ENCODE measurements at places on chromosomes 4 and X.

DNA sequence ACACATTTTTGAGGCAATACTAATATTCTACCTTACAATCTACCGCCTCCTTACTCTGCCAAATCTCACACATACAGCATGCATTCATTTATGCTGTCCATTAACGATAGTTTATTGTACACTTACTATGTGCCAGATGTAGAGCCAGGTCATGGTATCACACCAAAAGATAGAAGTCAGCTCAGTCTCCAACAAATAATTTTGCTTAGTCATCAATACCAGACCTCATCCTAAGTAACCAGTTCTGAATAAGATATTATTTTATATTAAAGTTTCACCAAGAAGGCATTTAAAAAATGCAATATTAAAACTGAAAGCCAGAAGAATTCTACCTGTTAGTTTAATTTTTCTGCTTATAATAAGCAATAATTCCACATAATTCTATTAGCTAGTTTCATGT, 60.6 kb upstream of the TTC29 start:
- DNase-seq, result no peak

- DNase-seq, result no peak
Observed at GRCh38 chr4:70877556-70877955, 24.6 kb upstream of the MOB1B start.

- no peak for DNase-seq
Observed at GRCh38 chr4:71635139-71635748, 148.6 kb downstream of the GC start.

DNA sequence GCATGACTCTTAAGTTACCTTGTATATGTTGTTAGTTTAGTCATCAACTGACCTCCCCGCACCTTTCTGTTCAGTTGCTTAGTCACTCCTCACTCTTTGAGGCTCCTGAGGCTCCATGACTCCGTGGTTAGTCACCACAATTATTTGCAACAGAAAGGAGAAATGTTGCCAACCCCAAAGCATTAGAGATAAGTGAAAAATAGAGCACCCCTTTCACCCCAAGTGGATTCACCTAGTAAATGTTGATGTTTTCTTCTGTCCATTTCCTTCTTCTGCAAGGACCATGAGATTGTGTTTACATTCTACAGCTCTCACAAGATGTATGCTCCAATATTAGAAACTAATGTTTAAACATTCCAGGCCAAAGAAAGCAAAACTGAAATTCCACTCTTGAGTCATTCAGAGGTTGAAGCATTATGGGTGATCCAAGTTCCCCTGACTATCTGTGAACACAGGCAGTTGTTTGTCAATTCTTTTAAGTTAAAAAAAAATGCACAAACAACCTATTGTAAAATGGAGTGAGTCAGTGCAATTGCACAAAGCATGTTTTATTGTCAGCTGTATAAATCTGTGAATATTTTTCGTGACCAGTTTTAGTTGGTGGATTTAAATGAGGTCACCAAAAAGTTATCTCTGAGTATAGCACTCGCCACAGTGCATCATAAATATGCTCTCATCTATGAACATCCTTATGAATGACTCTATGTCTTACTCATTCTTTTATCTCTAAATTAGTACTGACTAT, 552.4 kb upstream of the MAGEB2 start:
- DNase-seq, result peak; percentile 83

- DNase-seq, result no peak
Observed at GRCh38 chr4:137467537-137467936, 64.8 kb downstream of the PCDH18 start.

GRCh38 chr4:82610041-82610440, 48.3 kb upstream of the TMEM150C start:
- no peak for DNase-seq

DNA sequence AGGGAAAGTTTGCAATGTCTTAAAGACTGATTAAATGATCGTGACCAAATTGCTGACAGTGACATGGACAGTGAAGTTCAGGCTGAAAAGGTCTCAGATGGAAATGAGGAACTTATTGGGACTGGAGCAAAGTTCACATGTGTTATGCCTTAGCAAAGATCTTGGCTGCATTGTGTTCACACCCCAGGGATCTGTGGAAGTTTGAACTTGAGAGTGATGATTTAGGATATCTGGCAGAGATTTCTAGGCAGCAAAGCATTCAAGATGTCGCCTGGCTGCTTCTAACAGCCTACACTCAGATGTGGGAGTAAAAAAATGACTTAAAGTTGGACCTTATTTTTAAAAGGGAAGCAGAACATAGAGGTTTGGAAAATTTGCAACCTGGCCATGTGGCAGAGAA, 21.4 kb downstream of the SCARB2 start:
- no peak for DNase-seq

DNA sequence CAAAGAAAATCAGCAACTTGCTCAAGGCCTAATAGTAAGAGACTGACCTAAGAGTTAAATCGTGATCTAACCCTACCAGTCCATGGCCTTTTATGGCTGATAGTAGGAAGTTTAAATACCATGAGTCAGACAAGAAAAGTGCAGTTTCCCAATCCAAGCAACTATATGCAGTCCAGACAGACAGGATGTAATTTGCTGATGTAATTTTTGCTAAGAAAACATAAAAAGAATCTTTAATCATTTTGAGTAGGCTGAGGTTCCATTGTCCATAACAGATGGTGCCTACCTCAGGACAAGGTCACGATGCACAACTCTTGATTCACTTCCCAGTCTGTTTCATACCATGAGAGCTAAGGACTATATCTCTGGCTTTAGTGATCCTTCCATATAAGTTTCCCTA, 317.5 kb upstream of the GRIA3 start:
- DNase-seq, result peak; percentile 5

DNA sequence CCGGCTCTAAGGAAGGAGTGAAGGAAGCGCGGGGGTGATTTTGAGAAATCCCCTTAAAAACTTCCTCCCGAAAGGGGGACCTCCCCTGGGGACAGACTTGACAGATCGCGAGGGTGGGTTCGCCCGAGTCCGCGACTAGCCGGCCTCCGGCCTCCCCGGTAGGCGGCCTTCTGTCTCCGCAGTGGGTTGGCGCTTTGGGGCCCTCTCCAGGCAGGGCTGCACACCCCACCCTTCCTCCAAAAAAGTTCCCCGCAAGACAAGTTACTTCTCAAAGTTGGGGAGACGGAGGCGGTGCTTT, 24.8 kb downstream of the HOPX start:
- DNase-seq, result no peak

GRCh38 chr4:79174490-79175252, 151.2 kb downstream of the NAA11 start:
- no peak for DNase-seq

DNA sequence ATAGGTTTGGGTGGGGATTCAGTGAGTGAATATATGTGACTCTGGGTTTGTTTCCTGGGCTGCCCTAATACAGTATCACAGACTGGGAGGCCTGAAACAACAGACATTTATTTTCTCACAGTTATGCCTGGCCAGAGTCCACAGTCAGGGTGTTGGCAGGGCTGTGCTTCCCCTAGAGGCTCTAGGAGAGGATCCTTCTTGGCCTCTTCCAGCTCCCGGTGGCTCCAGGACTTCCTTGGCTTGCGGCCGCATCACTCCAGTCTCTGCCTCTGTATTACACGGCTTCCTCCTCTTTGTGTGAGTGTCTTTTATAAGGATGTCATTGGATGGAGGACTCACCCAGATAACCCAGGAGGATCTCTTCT, 5.2 kb upstream of the JAKMIP1 start:
- DNase-seq, result no peak

GRCh38 chrX:155864655-155865054, 16.5 kb upstream of the VAMP7 start:
- no peak for DNase-seq

GRCh38 chr4:22369901-22370562, 145.8 kb downstream of the ADGRA3 start:
- DNase-seq, result no peak

DNA sequence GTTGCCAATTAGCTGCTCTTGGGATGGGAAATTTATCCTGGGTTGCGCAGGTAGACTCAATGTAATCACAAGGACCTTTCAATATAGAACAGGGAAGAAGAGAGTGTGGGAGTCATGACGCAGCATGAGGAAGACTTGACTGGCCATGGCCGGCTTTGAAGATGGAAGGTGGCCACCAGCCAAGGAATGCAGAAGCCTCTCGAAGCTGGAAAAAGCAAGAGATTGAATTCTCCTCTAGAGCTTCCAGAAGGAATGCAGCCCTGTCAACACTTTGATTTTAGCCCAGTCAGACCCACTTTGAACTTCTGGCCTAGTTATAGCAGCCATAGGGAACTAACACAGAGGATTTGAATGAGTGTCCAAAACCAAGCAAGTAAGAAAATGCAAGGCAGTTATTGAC, 14.7 kb upstream of the SH3KBP1 start:
- DNase-seq, result no peak

DNA sequence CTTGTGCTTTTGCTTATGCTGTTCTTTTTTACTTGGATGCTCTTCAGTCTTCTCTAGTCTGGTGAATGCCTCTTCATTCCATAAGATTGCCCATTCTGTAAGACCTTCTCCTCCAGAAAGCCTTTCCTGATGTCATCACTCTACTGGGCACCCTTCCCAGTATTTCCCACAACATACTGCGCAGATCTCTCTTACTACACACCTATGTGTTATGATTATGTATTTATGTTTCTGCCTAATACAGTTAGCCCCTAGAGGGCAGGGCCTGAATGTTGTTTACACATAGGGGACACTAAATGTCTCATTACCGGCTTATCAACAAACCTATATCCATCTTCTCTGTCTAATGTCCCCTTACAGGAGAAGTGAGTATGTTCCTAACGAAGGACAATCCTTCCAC, 21.1 kb downstream of the AIFM1 start:
- DNase-seq, result no peak

DNA sequence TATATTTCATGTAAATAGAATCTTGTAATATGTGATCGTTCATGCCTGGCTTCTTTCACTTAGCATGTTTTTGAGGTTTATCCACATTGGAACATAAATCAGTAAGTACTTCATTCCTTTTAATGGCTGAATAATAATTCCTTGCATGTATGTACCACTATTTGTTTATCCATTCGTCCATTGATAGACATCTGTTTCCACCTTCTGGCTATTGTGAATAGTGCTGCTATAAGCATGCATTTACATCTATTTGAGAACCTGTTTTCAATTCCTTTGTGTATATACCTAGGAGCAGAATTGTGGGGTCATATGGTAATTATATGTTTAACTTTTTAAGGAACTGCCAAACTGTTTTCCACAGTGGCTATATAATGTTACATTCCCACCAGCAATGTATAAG, 356.7 kb upstream of the DIPK2B start:
- no peak for DNase-seq

DNA sequence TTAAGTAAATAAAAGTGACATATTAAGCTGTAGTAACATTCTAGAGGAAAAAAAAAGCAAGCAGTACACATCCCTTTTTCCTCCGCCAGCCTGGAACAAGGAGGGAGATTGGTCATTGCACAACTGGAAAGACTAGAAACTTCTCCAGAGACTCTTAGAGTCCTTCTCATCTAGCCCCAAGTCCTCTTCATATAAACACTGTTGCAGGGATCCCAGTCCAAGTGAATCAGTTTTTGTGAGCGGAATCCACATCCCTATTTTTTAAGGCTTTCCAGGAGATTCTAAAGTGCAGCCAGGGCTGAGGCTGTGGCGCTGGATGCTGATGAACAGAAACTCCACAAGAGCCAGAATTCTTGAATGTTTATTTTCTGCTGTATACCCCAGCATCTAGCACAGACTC, 23.8 kb downstream of the REELD1 start:
- no peak for DNase-seq

- DNase-seq, result peak; percentile 8
Observed at GRCh38 chr4:180296036-180296599, 1947.1 kb upstream of the TENM3 start.

GRCh38 chrX:111119341-111119740, 23.4 kb downstream of the PAK3 start:
- DNase-seq, result peak; percentile 48

- no peak for DNase-seq
Observed at GRCh38 chr4:68987007-68987406, 35.4 kb upstream of the UGT2A3 start.

- no peak for DNase-seq
Observed at GRCh38 chr4:102522031-102522440, 20.9 kb downstream of the NFKB1 start.

GRCh38 chr4:173057442-173057841, 111.2 kb upstream of the GALNT7 start:
- peak; percentile 71 for DNase-seq

DNA sequence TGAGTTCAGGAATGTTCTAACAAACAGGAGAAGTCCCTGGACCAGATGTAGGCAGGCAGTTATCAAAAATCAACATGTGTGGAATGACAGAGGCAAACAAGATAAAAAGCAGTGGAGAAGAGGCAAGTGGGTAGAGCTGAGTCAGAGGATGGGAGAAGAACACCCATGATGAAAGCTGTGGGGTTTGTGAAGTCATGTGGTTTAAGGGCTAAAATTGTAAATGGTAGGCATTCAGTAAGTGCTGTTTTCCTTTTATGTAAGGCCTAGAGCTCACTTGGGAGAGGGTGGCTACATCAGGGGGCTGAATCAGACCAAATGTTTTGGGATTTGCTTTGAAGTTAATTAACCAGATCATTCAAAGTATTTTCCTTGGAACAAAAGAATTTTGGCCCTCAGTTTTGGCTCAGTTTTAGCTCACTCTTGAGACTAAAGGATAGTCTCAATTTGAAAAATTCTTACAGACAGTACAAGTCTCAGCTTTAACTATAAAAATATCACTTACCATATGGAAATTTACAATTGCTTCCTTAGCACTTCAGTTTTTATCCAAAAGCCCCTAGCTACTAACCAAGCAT, 114.5 kb upstream of the PCDH7 start:
- DNase-seq, result peak; percentile 12

DNA sequence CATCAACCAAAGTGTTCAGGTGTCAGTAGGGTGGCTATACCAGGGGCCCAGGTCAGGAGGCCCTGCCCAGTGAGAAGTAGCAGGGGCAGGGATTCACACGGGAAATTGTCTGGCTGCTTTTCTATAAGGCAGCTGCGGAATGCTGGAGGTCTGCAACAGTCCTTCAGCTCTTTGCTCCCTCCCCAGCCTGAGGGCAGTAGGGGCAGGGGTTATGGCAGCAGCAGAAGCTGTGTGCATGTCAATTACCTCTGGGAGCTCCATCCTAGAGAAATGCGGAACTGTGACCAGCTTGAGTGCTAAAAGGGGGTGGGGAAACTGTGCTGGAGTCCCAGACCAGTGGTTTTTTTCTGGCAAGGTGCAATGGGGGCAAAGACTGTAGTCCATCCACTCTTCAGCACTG, 810.4 kb downstream of the PCDH7 start:
- DNase-seq, result no peak

DNA sequence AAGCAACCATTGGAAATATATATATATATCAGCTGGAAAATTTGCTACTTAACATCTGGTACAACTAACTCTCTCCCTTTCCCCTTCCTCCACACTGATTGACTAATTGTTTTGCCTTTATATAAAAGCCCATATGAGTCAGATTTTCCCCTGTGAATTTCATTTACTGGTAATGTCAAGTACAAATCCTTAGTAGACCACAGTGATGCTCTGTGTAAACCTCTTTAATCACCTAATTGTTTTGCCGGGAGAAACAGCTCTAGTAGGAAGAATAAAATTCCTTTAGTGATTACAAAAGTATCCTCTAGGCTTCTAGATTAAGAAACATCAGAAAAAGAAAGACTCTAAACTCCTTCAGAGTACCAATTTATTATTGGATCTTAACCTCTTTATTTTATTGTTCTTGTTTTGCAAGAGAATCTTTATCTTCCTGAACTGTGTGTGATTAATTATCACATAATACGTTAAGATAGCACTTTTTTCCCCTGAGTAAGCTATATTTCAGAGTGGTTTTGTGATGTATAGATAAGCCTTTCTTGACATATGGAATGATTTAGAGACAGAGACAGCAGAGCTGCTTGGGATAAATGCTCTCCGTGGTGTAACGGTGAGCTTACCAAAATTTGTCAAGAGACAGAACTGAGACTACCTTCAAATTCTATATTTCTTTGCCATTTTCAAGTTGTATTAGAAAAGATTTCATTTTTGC, 1606.4 kb upstream of the TENM3 start:
- DNase-seq, result peak; percentile 71
